ENCODE measurements at places on chromosomes 3 and 15.

- DNase-seq, result no peak
Observed at GRCh38 chr3:176941689-176942088, 255.6 kb downstream of the TBL1XR1 start.

DNA sequence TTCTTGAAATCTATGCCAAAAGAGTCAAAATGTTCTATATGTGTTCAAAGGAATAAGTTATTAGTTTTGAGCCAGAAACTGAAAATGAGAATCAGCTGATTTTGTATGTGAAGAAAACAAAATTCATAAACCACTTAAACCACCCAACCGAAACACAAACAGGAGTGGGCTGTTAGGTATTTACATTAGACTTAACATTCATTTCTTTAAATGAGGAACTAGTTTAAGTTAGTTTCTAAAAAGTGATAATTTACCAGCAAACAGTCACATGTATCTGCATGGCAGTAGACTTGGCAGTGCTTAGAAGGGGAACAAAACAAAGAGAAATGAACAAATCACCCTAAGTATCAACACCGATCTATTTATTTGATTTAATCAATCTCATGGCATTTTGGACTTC lies 128.0 kb downstream of the GMNC start:
- no peak for DNase-seq

- DNase-seq, result no peak
Observed at GRCh38 chr15:31346367-31347066, 19.9 kb downstream of the KLF13 start.

DNA sequence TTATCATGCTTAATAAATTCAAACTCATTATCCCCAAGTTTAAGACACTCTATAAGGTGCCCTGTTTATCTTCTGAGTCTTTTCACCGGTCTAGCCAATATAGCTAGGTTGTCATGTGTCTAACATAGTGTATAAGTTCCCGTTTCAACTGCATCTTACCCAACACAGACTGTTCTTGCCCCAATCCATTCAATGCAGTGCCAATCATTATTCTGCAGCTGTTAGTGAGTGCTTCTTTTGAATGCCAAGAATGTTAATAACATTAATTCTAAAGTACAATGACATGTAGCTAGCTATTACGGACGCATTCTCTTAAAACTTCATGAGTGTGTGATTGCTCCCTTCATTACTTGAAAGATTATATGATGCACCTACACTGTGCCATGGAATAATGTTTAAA lies 646.4 kb upstream of the NR2F2 start:
- no peak for DNase-seq

DNA sequence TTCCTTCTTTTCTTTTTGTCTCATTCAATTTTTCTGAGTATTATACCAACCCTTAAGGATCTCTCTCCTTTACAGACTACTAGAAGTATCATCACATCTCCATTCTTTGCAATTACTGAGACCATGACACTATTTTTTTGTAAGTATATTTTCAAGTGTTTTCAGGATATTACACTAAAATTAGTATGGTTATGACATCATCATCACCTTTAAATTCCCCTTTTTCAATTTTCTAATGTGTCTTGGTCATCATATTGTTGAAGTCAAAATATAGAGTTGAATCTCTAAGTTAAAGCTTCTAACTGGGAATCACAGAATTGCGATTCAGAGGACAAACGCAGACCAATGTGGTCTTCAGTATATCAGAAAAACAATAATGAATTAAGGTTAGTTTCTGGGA lies 1475.1 kb downstream of the OTOL1 start:
- no peak for DNase-seq

All from GM04503 (cell line).